Upper lobe of right lung (tissue), 1 donor: ENCODE measurements at places on chromosomes 5 and 9.
A peak's percentile ranks its signal among the peaks of the same experiment; 100 is the strongest.

DNA sequence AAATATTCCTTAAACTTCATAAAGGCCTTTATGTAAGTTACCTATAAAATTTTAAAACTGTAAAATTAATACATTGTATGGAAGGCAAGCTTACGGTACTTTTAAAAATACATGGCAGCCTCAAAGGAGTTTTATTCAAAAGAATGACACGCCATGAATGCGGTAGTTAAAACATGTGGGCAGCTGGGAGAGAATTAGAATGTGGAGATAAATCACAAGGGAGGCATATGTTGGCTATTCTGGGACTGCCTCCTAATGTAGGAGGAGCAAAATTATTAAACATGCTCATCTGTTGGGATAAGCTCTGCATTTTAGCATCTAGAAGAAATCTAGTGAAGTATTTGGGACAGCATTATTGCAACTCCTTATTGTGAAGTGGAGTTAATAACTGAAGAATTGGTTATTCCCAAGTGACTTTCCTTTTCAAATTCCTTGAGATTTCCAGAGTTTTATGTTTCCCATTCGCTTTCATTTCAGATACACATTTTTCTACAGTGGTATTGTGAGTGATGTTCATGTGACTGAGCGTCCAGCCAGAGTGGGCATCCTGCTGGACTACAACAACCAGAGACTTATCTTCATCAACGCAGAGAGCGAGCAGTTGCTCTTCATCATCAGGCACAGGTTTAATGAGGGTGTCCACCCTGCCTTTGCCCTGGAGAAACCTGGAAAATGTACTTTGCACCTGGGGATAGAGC lies 109.4 kb downstream of the CMYA5 start:
- DNase-seq, result no peak

GRCh38 chr9:131475956-131476776 lies 26.6 kb upstream of the POMT1 start:
- peak; percentile 60 for DNase-seq

- no peak for DNase-seq
Measured at GRCh38 chr9:71886015-71886414, 25.0 kb downstream of the ABHD17B start.

DNA sequence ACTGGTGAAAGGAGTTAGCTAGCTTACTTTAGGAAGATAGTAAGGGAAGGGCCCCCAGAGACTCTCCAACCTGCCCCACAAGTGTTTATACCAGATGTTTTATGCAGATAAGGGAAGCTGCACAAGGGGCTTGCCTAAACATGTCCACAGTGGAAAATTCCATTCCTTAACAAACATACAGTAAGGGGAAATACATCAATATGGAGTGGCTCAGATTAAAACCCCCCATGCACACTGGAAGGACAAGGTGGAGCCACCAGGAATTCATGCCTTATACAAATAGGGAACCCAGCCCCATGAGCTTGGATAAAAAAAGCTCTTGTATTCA lies 106.3 kb upstream of the GPBP1 start:
- no peak for DNase-seq

DNA sequence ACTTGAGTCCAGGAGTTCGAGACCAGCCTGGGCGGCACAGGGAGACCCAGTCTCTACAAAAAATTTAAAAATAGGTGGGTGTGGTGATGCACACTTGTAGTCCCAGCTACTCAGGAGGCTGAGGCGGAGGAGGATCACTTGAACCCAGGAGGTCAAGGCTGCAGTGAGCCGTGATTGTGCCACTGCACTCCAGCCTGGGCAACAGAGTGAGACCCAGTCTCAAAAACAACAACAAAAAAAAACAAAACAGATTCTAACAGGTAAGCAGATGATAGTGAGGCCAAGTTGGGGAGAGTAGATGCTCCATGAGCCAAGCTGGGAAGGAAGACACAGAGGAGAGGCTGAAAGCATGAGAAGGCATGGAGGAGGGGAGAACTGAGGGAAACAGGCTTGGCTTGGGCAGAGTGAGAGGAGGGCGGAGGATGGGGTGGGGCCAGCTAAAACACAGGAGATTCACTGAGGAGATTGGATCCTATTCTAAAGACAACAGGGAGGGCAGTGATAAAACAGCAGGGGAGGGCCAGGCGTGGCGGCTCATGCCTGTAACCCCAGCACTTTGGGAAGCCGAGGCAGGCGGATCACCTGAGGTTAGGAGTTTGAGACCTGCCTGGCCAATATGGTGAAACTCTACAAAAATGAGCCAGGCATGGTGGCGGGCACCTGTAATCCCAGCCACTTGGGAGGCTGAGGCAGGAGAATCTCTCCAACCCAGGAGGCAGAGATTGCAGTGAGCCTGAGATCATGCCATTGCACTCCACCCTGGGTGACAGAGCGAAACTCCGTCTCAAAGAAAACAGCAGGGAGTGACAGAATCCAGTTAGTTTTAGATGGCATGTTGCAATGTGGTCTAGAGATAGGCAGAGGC lies 8.4 kb downstream of the RPS14 start:
- DNase-seq, result no peak

DNA sequence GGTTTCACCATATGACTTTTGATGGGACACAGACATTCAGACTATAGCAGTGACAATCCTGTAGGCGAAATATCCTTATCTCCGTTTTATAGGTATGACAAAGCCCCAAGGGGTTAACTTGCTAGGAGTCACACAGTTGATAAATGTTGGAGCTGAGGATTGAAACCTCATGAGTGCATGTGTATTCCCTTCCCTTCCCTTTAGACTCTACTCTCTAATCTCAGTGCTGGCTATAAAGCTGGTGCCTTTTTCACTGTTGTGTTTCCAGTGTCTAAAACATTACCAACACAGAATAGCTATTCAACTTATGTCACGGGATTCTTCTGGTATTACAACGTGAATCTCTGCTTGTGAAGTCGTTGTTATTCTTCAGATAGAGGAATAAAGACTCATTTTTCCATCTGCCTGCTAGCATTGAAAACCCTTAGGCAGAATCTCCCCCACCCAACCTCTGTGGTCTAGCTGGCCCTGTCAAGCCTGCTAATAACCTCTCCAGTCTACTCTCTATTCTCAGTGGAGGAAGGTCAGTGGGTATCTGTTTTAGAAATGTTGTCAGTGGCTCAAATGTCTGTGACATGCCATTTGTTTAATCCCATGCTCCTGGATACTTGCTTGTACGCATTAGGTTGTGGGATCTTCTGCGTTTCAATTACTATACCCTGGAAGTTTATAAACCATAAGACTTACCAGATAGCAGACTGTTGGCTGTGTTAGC lies 121.2 kb downstream of the TLE4 start:
- no peak for DNase-seq

DNA sequence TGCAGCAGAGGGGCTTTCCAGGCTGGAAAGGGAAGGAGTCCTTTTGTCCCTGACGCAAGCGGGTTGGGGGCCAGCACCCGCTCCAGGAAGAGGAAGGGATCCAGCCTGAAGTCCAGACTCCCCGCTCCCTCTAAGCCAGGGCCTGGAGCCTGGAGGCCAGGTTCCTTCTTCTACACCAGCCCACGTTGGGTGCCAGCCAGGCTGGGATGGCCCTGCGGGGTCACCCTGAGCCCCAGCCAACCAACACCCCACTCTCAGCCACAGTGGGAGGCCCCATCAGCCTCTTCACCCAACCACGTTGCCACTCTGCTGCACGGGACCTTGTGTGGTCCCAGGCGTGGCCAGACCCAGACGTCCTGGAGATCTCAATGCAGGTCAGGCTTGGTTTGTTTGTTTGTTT lies 970 bp upstream of the FUT7 start:
- DNase-seq, result peak; percentile 76
